HTR-8/SVneo (cell line): ENCODE measurements at places on chromosomes 7 and 10.
A peak's percentile ranks its signal among the peaks of the same experiment; 100 is the strongest.

DNA sequence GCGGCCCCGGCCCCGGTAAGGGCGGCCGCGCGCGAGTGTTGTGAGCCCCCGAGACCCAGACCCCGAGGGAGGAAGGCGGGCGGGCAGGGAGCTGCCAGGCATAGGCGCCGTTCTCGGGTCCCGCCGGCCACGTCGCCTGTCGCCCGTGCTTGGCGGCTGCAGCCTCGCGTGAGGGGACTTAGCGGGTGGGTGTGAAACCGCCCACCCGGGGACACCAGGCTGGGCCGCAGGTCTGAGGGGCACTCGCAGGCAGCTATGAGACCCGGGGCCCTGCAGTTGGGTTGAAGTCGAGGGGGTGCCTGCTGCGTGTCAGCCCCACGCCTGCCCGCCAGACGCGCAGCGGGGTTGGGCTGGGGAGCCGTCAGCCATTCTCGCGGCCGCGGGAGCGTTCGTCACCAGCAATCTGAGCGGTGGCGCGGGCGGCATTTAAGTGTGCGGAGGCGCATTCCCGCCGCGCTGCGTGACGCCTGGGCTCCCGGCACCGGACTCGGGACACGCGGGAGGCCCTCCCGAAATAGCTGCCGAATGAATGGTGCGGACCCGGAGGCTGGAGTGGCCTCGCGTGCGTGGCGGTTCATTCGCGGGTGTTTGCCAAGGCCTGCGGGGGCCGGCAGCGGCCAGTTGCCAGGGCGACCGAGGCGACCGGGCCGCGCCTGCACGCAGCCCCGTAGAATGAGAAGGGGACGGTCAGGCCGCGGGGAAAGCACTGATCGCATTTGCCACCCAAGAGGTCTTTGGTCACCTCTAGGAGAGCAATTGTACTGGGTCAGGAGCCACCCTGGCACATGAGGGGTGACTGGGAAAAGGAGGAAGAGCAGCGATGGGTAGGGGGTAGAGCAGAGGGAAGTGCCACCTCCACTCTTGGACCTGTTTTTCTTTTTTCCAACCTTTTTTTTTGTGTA, 750 bp downstream of the ZNF398 start:
- peak; percentile 22 for DNase-seq

DNA sequence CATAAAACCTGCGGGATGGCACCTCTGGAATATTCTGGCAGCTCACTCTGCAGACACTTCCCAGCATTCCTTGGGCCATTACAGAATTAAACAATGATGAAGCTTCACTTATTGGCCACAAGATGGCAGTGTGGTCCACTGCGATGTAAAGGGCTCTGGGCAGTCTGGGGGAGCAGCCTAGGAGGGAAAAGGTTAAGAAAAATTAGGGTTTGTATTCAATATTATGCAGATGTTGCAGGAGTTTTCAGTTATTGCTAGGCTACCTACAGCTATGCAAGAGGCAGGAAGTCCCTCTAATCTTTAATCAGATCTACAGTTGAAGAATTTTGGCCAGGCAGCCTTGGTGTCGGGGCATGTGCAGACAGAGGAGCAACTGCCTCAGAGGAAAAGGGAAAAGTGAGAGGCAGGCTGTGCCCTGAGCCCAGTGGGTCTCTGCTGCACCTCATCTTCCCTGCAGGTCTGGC, 233.2 kb upstream of the PRSS1 start:
- peak; percentile 43 for DNase-seq

DNA sequence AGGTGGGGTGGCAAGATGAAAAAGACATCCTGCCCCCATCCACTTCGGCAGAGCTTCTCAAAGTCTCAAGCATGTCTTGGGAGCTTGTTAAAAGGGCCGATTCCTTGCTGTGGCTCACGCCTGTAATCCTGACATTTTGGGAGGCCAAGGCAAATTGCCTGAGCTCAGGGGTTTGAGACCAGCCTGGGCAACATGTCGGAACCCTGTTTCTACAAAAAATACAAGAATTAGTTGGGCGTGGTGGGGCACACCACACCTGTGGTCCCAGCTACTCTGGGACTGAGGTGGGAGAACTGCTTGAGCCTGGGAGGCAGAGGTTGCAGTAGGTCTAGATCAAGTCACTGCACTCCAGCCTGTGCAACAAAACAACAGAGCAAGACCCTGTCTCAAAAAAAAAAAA, 14.5 kb downstream of the TRIM8 start:
- DNase-seq, result no peak

DNA sequence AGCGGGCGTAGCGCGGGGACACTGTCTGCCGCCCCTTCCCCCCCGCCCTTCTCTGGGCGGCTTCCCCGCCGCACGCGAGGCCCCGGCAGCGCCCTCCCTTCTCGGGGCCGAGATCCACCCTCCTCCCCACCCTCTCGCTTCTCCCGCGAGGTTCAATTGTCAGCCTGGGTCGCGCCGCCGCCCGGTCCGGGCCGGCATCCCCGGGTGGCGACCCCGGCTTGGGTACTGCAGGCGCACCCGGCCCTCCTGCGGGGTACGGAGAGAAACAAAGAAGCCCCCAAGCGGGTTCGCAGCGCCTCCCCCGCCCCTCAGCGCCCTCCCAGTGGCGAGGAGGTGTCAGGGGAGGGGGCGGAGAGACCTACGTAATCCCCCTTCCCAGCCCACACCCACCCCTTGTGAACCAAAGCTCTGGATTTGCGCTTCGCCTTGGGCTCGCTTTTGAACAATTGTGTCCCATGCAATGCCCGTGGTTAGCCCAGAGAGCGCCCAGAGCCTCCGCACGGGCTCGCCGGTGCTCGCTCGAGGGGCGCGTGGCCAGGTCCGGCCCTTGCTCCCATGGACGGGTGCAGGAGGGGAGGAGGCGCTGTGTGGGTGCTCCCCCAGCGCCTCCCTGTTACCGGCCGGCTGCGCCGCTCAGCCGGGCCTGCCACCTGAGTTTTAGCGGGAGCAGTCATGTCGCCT, 634 bp downstream of the HECW1 start:
- DNase-seq, result peak; percentile 45

GRCh38 chr7:93544691-93545090, 29.8 kb downstream of the CALCR start:
- DNase-seq, result no peak

- DNase-seq, result no peak
Observed at GRCh38 chr7:133978502-133979295, 148.4 kb upstream of the LRGUK start.

- peak; percentile 83 for DNase-seq
Observed at GRCh38 chr10:90930971-90931871, 10.3 kb upstream of the ANKRD1 start.

DNA sequence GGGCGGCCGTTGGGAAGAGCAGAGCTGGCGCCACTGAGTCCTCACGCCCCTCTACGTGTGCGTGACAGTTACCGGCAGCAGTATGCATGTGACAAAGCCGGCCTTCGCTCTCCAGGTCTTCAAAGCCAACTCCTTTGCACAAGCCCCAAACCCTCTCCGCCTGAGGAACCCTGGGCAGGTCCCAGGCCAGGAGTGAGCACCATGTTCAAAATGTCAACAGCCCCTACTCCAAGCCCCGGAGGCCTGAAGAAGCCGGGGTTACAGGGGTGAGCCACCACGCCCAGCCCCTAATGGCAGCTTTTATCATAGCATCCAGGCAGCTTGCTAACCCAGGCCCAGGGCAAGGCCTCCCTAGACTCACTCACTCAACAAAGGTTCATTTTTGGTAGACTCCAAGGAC, 70.8 kb downstream of the OAT start:
- no peak for DNase-seq

GRCh38 chr10:110651044-110651958, 7.2 kb downstream of the RBM20 start:
- peak; percentile 14 for DNase-seq

GRCh38 chr7:71871446-71871845, 540.7 kb downstream of the CALN1 start:
- DNase-seq, result no peak

DNA sequence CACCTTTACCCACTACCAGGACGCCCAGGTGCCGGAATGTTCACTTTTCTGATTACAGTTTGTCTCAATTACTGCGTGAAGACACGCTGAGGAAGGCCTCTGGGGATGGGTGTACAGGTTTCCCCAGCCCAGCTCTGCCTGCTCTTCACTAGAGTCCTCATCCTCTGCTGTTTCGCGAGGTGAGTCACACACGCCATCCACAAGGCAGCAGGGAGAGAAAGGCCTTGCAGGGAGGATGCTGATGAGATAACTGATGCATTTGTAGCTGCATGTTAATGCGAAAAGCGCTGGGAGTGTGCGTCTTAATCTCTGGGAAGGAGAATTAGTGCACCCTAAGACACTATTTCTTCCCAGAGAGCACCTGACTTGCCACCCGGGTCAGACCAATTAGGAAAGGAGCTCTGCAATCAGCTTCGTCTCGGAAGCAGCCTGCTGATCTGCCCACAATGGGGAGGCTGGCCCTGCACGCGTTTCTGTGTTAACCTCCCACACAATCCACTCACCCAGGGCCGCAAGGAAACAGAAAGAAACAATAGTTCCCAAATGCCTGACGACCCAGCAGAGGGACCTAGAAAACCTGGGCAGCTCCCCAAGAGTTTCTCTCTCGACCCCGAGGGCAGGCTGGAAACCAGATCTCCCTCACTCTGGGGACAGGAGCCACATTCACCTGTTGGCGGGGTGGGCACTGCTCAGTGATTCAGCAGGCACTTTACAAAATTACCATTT, 578.7 kb downstream of the GLRX3 start:
- DNase-seq, result no peak

DNA sequence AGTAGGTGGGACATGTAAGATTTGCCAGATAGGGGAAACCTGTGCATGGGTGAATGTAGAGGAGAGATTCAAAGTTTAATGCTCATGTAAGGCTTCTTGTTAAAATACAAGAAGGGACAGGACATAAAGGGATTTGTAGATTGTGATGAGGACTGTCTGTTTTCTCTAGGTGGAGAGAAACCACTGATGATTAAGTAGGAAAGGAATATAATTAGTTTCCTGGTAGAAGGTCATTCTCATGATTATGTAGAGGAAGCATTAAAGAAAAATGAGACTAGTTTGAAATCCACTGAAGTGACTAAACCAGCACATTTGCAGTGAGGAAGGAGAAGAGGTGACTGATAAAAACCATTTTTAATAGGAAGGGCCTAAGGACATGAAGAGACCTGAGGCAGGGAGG, 19.6 kb upstream of the MACC1 start:
- DNase-seq, result no peak

GRCh38 chr10:50593523-50594376, 30.0 kb downstream of the SGMS1 start:
- no peak for DNase-seq

GRCh38 chr10:131420867-131421266, 109.3 kb upstream of the TCERG1L start:
- no peak for DNase-seq

DNA sequence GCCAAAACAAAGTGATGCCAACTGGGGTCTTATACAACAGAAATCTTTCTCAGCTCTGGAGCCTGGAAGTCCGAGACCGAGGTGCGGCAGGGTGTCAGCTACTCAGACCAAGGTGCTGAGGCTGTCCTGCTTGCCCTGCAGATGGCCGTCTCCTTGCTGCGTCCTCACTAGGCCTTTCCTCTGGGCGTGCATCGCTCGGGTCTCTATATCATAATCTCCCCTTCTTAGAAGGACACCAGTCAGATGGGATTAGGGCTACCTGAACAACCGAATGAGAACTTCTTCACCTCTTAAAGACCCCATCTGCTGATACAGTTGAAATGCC, 244.7 kb downstream of the EBF3 start:
- DNase-seq, result no peak

GRCh38 chr7:9785211-9785610, 1188.5 kb upstream of the PHF14 start:
- no peak for DNase-seq

DNA sequence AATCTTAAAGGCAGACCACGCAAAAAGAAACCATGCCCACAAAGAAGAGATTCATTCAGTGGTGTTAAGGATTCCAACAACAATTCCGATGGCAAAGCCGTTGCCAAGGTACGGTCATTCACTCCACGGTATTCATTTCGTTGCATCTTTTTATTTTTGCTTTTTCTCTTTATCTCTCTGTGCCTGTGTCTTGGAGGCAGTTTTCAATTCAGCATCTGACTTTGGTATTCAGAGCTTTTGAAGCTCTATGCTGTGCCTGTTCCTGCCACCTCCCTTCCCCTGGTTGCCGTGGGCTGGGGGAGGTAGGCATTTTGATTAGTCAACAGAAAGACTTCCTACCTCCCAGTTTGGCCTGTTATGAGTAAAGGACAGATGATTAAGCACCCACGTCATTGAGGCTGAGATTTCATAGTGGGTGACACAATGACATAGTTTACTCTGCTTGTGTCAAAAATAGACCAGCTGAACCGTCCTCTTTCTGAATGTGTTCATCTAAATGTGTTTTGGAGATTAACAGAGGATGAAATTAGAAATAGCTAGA, 149.5 kb downstream of the ARID5B start:
- DNase-seq, result peak; percentile 65

GRCh38 chr7:18607025-18607424, 111.5 kb downstream of the HDAC9 start:
- DNase-seq, result no peak

- DNase-seq, result no peak
Observed at GRCh38 chr7:54989453-54990225, 29.2 kb upstream of the EGFR start.

- DNase-seq, result no peak
Observed at GRCh38 chr7:88184848-88185304, 35.0 kb downstream of the SRI start.

- no peak for DNase-seq
Observed at GRCh38 chr7:44275146-44275545, 50.2 kb downstream of the CAMK2B start.

- peak; percentile 80 for DNase-seq
Observed at GRCh38 chr7:20352573-20353306, 22.0 kb downstream of the ITGB8 start.
